ENCODE measurements at places on chromosomes 7 and 10.
A peak's percentile ranks its signal among the peaks of the same experiment; 100 is the strongest.

GRCh38 chr10:71684356-71685173 lies 35.0 kb downstream of the C10orf105 start:
- peak; percentile 14 for DNase-seq

GRCh38 chr7:157294773-157295172 lies 42.0 kb upstream of the DNAJB6 start:
- DNase-seq: no peak

GRCh38 chr10:70343312-70343711 lies 39.1 kb downstream of the LRRC20 start:
- DNase-seq: no peak

DNA sequence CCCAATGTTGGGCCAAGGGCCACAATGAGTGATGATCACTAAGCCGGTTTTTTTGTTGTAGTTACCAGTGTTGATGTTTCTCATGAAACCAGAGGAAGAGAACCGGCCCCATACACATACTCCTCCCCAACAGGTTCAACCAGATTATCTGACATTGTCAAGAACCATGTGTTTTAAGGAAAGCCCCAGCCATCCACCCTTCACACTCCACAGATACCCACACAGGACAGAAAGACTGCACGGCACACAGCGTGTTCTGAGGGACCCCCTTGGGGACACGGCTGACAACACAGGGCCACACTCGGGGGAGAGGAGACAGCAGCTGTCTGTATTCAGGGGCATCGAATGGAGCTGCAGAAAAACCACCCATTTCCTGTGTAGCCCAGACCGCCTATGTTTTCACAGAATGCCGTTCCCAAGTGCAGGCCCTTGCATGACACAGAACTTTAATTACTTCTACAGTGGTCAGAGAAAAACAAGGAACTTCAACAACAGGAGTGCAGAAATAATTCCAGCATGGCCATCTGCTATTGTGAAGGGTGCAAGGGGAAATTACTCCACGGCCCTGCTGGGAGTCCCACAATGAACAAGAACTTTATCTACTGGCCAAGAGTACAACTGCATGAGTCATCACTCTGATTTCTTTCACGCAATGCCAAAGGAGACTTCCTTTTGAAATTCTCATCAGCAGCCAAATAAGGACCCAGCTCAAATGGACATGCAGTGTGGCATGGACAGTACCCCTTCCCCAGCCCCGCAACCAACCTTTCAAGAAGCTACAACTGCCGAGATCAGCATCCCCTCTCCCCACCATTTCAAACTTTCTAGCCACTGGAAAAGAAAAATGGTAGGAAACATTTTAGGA lies 2.3 kb downstream of the KLF6 start:
- peak; percentile 90 for DNase-seq

GRCh38 chr10:121268363-121268762 lies 329.9 kb downstream of the FGFR2 start:
- no peak for DNase-seq

DNA sequence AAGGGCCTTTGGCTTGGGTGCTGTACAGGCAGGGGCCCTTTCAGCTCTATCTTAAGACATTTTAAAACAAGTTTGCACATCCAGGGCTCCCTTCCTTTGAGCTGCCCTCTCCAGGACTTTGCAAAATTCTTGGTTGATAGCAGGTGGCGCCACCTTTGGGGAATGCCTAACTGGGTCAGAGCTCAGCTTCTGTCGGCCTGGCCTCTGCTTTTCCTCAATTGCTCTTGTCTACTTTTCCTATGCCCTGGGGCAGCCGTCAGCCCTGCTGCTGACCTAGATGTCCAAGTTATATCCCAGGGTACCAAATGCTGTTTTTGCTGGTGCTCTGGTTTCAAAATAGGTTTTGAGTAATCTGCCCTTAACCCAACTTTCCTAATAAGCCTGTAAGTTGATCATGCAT lies 65.8 kb downstream of the APBB1IP start:
- peak; percentile 15 for DNase-seq

GRCh38 chr7:70636169-70636568 lies 495.8 kb upstream of the GALNT17 start:
- no peak for DNase-seq

GRCh38 chr7:30285536-30286284 lies 1.3 kb downstream of the ZNRF2 start:
- DNase-seq: peak; percentile 69

DNA sequence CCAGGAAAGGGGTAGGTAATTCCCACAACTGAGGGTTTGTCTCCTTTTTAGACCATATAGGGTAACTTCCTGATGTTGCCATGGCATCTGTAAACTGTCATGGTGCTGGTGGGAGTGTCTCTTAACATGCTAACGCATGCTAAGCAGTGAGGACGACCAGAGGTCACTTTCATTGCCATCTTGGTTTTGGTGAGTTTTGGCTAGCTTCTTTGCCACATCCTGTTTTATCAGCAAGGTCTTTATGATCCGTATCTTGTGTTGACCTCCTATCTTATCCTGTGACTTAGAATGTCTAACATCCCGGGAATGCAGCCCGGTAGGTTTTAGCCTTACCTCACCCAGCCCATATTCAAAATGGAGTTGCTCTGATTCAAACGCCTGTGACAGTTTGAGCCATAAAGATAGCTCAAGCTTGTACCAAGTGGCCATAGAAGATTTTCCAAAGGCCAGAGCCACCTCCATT lies 176.0 kb upstream of the NAMPT start:
- DNase-seq: no peak

DNA sequence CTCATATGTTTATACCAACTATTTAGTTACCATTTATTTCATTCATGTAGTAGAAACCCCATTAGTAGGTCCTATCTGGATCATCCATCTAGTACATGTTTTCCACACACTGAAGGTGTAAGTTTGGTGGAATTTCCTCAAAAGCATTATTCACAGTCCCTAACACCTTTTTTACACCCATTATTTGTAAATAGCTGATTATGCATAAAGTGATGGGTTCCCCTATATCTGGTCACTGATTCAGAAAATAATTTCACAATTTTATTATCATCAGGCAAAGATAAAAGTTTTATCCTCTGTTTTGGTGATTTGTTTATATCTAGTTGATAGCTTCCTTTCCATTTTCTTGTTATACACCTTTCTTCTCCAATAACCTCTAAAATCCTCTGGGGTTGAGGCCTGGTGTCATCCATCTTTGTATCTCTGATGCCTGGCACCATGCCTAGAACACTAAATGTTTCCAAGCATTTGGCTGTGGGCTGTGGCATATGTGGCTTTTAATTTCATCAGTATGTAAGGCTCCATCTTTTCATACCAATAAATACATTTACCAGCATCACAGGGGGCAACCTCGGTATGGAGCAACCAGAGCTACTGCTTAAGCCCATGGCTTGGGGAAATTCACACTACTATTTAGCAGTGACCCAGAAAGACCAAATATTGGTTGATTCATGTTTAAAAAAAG lies 1089.5 kb upstream of the LRRN3 start:
- DNase-seq: no peak

- no peak for DNase-seq
Observed at GRCh38 chr10:122293156-122293960, 22.3 kb downstream of the BTBD16 start.

- no peak for DNase-seq
Observed at GRCh38 chr7:20223356-20223755, 6.2 kb upstream of the MACC1 start.

DNA sequence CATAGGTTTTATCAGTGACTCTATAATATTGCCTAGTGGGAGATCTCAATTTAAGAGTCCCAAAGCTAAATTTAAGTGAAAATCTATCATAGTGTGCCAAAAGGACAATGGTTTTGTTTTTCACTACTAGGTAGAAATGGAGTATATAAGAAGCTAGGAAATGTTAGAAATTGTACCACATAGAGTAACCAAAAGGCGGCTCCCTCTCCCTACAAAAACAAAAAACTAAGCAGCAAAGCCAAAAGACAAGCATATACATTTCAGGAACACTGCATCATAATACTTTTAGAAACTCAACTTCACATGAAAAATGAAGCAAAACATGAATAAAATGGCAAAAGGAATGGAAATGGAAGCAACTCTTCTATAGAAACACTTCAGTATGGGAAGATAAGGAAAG lies 271.6 kb downstream of the CACNA2D1 start:
- no peak for DNase-seq

- DNase-seq: no peak
Observed at GRCh38 chr7:73905360-73905759, 44.4 kb downstream of the TMEM270 start.

DNA sequence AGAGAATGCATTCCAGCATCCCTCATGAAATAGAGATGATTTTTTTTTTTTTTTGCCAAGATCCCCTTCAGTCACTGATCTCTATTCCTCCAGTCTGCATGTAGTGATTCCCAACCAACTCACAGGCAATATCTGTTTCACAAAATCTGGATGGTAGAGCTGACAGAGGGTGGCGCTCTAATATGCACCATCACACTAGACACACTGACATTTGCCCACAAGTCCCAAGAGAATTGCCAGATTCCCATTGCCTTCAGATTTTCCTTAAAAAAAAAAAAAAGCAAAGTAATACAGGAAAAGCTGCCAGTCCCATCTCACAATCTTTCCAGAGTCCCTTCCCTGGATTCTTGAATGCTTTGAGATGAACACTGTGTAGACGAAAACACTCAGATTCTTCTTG lies 301.0 kb downstream of the SORCS1 start:
- DNase-seq: no peak

DNA sequence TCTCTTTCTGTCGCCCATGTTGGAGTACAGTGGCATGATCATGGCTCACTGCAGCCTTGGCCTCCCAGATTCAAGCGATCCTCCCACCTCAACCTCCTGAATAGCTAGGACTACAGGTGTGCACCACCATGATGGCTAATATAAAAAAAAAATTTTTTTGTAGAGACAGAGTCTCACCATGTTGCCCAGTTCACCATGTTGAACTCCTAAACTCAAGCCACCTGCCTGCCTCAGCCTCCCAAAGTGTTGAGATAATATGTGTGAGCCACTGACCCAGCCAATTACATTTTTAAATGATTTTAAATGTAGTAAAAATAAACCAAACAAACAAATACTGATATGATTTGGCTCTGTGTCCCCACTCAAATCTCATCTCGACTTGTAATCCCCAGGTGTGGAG lies 101.7 kb upstream of the LEP start:
- DNase-seq: no peak

DNA sequence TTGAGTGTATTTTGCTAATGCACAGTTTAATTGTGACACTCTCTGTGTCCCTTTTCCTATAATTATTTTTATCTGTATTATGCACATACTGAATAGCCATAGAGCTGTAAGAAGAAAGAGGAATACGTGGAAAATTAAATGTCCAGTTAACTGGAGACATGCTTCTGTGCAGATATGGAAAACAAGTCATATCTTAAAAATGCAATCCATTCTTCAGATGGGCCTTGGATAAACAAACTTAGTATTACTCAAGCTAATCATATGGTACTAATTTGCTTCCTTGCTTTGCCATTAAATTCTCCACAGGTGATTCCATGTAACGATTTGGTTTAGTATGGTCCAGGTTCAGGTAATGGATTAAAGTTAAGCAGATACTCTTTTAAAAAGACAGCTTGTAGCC lies 201.2 kb upstream of the CELF2 start:
- no peak for DNase-seq

GRCh38 chr10:92200564-92200963 lies 90.3 kb downstream of the CPEB3 start:
- no peak for DNase-seq

- DNase-seq: no peak
Observed at GRCh38 chr7:147411096-147411495, 1179.5 kb upstream of the C7orf33 start.

DNA sequence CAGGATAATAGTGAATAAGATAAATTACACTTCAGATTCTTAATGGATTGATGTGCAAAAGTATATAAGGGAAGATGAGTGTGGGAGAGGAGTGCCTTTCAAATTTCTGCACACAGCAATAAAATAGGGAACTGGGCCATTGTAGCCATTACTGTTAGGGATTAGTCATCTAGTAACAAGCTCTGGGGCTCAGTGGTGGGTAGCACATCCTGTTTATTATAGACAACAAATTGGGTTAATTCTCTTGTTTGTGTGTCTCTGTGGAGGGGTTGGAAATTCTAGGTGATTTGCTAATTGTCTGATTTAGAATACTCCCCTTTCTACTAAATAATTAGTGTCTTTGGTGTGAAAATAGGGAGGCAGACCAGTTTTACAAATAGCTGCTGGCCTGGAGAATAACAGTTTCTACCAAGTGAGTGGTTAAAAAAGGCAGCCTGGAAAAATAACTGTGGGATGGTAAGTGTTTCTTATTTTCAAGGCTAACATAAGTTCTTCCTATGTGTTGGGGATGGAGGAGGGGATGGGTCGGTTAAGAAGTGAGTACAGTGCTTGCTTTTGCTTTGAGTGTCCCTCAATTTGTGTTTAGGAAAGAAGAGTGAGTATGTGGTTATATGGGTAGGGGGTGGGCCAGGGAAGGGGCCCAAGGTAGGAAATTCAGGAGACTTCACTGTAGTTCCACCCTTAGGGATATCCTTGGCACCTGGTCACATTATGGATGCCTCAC lies 43.3 kb upstream of the TMEM248 start:
- DNase-seq: no peak

GRCh38 chr10:119597405-119598186 lies 832 bp upstream of the TIAL1 start:
- DNase-seq: no peak

DNA sequence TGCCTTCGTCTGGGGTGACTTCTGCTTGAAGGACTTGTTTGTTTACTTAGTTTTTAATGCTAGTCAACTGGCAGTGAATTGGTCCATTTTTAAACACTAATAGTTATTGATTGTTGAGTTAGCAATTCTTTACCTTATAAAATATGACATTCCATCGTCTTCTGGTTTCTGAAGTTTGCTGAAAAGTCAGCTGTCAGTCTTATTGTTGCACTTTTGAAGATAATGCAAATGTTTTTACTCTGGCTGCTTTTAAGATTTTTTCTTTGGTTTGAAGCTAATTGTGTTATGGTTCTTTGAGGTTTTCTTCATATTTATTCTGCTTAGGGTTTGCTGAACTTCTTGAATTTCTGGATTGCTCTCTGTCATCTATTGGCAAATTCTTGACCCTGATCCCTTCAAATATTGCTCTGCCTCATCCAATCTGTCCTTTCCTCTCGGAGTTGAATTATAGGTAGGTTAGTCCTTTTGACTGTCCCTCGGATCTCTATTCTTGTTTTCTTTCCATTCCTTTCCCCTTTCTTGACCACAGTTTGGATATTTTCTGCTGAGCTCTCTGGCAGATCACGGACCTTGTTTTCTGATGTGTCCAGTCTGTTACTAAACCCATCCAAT lies 24.2 kb downstream of the MGMT start:
- DNase-seq: no peak

DNA sequence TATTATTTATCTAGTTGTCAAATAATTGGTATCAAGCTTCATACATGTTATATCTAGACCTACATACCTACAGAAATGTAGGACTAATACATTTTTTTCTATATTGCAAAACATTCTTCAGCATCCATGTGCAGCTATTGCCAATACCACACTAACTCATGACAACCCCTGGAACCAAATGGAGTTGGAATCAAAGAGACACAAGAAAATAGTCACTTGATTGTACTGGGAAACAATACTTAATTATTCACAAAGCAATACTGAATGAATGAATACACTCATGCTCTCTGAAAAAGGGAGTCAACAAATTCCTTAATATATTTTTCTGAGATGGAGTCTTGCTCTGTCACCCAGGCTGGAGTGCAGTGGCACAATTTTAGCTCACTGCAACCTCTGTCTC lies 10.4 kb upstream of the CFAP43 start:
- DNase-seq: no peak

- DNase-seq: no peak
Observed at GRCh38 chr7:124387056-124387455, 354.2 kb upstream of the TMEM229A start.

Data from CD4-positive, alpha-beta T cell treated with Interferon alpha-2 for 1 hour (primary cell).